ENCODE measurements at places on chromosomes 2 and 18. TPM values are rescaled to one million over a fixed set of nuclear protein-coding genes. Genes with fewer than 3 reads are reported as not detected.

DNA sequence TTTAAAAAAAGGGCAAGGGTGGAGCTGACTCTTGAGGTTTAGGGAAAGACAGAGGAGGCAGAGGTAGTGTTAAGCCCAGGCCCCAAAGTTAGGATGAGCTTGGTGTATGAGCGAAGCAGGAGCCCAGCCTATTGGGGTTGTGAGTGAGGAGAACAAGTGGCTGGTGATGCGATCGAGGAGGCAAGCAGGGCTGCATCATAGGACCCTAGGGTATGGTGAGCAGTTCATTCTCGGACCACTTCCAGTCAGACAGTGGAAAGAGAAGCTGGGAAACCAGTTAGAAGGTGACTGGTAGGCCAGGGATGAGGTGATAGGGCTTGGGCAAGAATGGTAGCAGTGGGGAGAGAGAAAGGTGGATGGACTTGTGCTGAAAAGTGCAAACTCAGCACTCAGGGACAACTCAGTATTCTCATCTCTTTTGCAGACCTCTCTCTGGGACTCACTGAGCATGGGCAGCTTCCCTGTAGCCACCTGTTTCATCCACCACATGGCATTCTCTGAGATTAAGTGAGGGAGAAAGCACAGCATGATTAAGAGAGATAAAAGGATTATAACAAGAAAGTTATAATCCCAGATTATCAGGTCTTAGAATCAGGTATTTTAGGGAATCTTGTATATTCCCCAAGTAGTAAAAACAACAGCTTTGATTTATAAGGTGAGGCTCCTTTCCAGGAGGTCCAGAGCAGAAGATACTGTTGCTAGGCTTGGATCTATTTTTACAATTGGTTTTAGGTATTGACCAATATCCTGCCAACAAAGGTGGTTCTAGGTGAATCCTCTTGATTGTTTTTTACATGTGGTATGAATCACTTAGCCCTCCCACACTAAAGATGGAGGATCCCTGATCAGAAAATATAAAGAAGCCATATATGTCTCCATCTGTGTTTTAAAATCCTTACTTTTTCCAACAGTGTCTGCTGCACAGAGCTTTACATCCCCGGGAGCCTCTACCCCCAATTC lies 38.3 kb downstream of the XRCC5 start:
- no peak for DNase-seq

DNA sequence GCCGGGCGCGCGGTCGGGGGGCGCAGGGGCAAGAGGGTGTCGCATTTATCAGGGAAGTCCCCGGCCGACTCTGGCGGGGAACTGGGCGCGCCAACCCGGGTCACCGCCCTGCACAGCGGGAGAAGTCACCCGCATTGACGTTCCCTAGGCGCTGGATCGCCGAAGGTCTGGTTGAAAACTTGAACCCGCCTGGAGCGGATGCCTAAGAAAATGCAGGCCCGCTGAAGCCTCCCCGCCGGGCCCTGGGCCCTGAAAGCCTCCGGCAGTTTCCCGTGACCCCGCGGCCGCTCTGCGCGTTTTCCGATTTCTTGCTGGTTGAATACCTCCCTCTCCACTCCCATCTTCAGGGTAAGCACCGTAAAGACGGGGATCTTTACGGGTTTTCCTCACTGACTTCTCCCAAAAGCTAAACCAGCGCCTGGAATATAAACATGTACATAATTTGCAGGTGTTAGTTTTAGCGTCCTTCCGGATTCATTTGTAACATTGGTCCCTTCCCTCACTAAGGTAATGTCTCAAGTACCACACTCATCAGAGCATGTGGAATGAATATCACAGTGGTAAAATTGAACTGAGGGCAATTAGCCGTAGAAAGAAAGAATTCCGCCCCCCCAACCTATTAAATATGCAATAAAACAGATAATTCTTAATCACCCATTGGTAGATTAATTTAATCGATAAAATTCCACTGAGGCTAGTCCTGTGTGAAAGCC lies 675 bp upstream of the SPIRE1 start:
- DNase-seq, result peak; percentile 44

GRCh38 chr2:26922405-26923188 lies 47.8 kb upstream of the MAPRE3 start:
- peak; percentile 61 for DNase-seq

DNA sequence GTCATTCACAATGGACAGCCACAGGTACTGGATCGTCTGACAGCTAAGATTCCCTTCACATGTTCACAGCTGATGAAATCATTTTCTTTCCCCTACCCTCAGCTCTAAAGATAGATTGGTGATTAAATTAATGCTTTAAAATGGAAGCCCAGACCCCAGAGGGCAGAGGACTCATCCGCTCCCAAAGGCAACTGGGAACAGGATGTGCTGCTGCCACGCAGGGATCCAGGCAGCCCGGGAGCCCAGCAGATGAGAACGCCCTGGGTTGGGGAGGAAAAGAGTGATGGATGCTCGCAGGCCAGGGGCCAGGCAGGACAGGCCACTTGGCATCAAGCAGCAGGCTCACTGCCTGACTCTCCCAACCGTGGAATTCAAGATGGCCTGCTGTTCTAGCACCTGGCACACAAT lies 41.3 kb downstream of the HDHD2 start:
- no peak for DNase-seq

DNA sequence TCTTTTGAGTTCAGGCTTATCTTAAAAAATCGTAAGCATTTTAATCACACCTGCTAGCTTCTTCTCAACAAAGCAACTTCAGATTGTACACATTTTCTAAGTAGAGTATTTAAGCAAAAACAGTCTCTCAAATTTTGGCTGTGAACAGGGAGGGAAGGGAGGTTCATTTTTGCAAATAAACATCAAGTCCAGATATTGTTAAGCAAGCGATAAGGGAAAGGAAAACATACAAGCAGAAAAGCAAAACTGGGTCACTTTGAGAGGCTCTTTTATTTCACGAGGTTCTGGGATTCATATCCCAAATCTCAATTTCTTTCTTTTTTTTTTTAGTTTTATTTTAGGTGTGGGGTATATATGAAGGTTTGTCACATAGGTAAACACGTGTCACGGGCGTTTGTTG lies 79.9 kb downstream of the SLC25A12 start:
- no peak for DNase-seq

GRCh38 chr2:141529659-141530058 lies 601.2 kb downstream of the LRP1B start:
- DNase-seq, result no peak

GRCh38 chr2:38386377-38386776 lies 9.3 kb upstream of the ATL2 start:
- DNase-seq, result no peak

Gene UGT1A6
- total RNA-seq, result 116 TPM

DNA sequence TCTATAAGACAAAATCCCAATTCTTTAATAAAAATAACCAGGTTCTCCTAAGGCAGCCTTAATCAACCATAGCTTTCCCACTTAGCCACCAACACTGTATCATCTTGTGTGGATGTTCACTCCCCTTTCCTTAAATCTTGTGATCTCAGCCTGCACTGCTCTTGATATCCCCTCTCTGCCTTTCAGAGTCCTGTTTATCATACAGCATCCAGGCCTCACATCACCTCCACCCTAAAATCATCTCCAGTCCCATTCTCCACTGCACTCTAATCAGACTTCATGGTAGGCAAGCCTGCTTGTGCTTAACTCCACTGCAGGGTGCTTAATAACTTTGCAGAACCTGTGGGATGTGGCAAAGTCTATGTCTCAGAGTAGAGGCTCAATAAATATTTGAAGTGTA lies 18.8 kb downstream of the ARHGAP15 start:
- no peak for DNase-seq

GRCh38 chr2:197620133-197620532 lies 55.3 kb downstream of the RFTN2 start:
- DNase-seq, result no peak

DNA sequence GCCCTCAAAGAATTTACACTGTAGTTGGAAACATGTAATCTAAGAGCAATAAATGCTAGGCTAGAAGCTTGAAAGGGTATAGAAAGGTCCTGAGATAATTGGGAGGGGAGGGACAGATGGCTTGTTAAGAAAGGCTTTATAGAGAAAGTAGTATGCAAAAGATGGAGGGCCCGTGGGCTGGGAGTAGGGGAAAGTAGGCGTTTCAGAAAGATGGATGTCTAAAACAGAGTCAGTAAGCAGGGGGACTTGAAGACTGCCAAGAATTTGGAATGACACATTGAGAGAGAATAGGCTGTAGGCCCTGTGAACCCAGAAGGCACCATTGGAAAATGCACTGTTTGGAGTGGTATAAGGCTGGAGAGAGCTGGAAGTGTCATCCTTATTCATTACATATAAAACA lies 822 bp downstream of the PSMG2 start:
- no peak for DNase-seq

DNA sequence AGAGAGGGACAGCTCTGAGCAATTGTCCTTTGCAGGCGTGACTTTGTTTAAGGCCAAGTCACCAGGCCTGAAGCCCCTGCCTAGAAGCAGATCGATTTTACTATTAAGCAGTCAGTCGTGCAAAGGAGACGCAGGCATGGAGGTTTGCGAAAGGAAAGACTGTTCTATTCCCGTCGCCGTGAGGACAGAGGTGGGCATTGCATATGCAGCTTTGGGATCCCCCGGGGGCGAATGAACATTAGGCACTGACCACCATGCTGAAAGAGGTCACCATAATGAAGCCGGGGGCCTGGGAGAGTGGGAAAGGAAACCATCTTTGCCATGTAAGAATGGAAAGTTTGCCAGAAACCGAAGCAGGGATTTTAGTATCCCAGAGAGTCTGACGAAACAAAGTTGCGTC lies 231.6 kb downstream of the BCL11A start:
- no peak for DNase-seq

DNA sequence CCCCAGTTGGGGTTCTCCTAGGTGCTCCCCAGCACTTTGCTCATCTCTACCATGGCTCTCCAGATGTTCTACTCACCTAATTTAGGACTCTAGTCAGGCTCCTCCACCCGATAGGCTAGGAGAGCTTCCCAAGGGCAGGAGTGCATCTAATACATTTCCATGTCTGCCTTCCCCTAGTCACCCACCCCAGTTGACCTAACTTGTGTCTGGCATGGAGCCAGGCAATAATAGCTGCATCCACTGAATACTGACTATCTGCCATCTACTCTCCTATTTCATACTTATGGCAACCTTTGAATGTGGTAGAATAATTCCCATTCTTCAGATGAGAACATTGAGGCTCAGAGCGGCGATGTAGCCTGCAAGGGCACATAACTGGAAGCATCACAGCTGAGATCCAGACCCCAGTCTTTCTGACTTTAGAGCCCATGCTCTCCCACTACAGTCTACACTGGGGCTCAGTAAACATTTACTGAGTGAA lies 71.8 kb upstream of the YWHAQ start:
- no peak for DNase-seq

- no peak for DNase-seq
Observed at GRCh38 chr2:17093712-17094111, 424.5 kb downstream of the RAD51AP2 start.

DNA sequence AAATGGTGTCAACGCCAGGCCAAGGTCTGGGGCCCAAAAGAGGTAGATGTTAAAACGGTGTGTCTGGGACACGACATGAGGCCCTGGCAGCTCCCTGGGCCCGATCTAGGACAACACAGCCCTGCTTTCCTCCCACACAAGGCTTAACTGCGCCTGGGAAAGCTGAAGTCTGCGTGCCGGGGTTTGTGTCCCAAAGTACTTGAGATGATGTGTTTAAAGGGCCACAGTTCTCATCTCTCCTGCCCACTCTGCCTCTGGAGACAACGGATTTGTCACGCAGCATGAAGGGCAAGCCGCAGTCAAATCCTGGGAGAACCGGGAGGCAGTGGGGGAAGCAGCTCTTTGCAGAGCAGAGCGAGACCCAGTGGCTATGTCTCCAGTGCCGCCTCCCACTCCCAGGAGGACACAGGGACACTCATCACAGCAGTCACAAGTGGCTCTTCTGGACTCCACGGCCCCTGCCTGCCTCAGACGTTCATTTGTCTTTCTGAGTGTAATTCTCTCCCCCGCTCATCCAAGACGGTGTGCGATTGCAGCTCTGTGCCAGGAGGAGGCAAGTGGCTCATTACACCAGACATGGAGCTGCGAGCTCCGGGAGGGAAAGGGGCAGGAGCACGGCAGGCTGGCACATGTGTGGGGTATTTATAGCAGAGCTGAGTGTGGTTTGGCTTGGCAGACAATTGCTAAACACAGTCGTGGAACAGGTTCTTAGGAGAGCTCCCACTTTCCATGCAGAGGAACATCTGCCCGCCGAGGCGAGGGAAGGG lies 57.7 kb upstream of the SEMA4C start:
- no peak for DNase-seq

Gene ABCG5
- 0.66 TPM for total RNA-seq

DNA sequence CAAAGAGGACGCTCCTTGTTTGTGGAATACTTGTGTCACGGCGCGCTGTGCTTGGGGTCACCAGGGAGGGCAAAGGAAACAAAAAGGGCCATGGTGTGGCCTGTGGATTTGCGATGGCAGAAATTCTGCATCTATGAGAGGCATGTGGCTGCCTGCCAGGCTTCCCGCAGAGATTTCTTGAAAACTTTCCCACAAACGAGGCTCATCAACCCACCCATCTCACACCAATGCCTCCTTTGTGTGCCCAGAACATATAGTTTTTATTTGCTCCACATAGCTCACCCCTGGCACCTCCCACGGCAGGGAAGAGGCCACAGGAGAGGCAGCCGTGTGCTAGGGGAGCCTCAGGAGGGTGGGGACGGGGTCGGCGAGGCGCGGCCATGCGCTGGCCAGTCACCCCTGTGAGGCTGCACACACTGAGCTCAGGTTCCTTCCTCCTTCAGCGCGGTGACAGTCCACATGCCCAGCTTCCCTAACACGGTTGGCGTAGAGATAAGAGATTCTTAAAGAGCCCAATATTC lies 100.3 kb downstream of the MBP start:
- no peak for DNase-seq

GRCh38 chr2:228875152-228875900 lies 395.8 kb downstream of the PID1 start:
- no peak for DNase-seq

Gene MMADHC
- 88.4 TPM for total RNA-seq

DNA sequence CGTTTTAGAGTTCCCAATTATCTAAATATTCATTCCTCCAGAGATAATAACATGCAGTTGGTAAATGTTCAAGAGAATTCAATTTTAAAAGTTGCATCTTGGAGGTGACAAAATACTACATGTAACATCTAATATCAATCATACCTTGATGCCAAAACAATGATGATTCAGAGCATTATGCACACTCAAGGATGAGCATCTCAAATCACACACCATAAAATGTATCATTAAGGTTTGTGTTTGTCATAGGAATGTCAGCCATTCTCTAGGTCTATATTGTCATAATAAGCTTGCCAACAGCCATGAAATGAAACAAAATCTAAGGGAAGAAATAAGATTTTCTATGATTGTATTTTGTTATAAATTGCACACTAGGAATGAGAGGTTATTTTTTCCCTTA lies 1667.0 kb downstream of the DPP10 start:
- no peak for DNase-seq

Gene VIT
- total RNA-seq, result not detected

DNA sequence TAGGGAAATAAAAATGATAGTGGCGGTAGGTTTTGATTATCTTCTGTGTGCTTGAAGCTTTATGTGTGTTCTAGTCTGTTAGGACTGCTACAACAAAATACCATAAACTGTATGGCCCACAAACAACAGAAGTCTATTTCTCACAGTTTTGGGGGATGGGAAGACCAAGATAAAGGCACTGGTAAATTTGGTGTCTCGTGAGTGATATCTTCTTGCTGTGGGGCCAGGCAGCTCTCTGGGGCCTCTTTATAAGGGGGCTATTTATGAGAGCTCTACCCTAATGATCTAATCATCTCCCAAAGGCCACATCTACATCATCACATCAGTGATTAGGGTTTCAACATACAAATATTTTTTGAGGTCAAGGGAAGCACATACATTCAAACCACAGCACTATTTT lies 86.8 kb upstream of the SPHKAP start:
- DNase-seq, result no peak
